Smooth muscle cell of the umbilical artery (primary cell): ENCODE measurements at places on chromosomes 6 and 20. TPM values are rescaled to one million over a fixed set of nuclear protein-coding genes. Genes with fewer than 3 reads are reported as not detected.

Gene SPTLC3
- total RNA-seq: 3.6 and 4.0 TPM in 2 replicates

Gene PROKR2
- total RNA-seq: not detected in 2 replicates

Gene BLTP3A
- 5.9 and 7.0 TPM in 2 replicates for total RNA-seq

Gene SLC22A2
- 0.23 and 3.0 TPM in 2 replicates for total RNA-seq
